ENCODE measurements at places on chromosomes 11 and 22.
A peak's percentile ranks its signal among the peaks of the same experiment; 100 is the strongest.

DNA sequence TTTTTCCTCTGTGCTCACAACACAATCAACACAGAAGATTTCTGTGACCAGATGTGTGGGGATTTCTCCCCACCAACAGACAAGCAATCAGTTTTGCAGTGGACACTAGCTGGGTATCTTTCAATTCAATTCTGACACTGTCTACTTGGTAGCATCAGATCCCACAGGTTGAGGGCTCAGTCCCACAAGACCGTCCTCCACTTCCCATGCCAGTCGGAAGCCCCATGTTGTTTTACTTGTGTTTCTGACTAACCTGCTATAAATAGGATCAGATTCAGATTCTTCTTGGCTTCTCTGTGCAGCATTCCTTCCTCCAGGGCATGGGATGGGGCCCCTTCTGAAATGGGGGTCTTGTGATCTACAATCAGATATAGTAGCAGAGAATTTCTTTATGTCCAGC is 19.6 kb downstream of the ACER3 start:
- DNase-seq: no peak

DNA sequence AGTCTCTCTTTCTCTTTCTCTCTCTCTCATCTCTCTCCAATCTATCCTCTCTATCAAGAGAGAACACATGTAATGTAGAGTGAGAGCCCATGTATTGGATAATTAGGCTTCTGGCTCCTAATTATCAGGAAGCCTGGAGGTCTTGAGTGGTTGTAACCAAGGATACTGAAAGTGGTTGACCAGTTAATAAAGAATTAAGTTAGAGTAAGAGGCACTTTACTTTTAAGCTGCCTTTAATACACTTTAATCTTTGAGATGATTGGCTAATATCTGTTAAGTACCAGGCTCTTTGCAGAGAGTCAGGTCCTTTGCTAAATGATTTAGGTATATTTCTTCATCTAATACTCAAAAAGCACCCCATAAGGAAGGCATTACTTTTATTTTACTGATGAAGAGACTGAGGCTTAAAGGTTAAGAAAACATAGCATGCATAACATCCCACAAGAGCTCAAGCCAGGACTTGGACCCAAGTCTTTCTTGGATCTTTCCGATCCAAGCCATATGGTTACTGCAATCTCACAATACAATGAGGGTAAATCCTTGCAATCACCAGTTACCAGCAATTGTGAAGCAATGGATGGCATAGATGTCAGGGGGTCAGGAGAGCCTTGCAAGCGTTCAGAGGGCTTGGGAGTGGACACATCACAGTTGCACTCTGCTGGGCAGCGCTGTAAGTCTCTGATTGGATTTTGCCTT is 22.1 kb downstream of the CD44 start:
- no peak for DNase-seq

DNA sequence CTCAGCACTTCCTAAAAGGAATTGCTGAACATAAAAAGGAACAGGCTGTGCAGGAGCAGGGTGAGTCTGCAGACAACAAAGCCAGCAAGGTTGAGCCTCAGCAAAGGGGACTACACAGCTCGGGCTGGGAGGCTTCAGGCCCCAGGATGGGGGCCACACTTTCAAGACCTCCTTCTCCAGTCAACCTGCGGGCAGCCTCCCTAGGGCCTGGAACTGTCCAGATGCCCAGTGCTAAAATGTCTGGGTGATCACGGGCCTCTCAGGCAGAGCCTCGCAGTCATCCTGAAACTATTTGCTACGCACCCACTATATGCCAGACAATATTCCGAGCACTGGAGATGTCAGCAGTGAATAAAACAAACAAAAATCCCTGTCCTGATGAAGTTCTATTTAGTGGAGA is 3.9 kb upstream of the NEFH start:
- DNase-seq: no peak

GRCh38 chr11:132862137-132862536 is 670.2 kb downstream of the OPCML start:
- DNase-seq: no peak

GRCh38 chr11:420054-420910 is 5.5 kb upstream of the SIGIRR start:
- DNase-seq: no peak

DNA sequence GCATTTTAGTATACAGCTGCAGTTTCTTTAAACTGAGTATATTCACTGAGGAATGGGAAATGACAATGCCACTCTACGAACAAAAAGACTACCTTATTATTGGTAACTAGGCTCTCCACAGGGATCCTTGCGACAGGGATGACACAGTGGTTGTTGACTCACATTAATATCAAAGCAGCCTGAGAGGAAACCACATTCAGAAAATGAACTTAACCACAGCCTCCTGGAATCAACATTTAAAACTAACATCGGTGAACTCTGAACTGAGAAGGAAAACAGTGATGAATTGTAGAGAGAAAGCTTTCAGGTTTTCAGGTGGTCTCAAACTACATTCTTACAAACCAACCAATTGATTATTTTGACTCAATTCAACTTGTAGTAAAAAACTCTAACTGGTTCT is 90.3 kb upstream of the MTMR2 start:
- DNase-seq: peak; percentile 15

DNA sequence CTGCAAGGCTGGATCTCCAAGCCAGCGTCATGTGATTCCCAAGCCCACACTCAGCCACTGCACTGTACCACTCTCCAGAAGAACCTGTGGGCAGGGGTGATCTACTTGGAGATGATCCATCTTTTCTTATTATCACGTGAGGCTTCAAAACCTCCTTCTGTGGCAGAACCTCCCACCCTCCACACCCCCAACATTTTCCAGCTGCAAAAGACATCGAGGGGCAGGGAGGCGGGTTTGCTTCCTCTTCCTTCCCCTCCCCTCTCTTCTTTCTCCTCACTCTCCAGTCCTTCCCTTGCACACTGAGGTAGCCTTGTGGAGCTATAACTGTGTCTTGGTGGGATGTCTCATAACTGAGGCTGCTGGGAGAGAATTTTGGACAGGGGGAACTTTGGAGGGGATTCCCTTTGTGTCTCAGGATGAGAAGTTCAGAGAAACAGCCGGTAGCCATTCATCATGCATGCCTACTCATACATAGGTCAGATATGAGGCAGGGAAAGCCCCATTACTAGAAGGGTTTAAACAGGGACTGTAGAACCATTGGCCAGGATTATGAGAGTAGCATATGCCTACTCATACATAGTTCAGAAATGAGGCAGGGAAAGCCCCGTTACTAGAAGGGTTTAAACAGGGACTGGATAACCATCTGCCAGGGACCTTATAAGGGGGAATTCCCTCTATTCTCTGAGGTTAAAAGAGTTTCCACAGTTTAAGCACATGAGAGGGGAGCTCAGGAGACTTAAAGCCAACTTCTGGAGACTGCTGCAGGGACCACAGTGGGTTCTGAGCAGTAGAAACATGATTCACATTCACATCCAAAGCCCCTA is 420.7 kb upstream of the CADM1 start:
- peak; percentile 1 for DNase-seq

DNA sequence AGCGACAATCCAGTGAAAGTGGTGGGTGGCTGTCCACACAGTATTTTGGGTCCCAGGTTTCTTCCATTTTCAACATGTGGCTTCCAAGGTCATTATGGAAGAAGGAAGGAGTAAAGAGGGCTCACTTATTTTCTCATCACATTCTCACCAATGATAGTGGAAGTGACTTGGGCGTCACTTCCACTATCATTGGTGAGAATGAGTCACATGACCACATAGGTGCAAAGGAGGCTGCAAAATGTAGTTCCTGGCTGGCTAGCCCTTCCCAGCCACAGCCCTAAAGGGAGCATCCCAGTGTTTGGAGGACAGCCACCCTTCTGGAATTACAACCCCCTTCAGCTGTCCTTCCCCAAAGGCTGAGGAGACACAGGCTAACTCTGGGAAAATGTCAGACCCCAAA is 95.6 kb downstream of the TSPAN18 start:
- DNase-seq: no peak

DNA sequence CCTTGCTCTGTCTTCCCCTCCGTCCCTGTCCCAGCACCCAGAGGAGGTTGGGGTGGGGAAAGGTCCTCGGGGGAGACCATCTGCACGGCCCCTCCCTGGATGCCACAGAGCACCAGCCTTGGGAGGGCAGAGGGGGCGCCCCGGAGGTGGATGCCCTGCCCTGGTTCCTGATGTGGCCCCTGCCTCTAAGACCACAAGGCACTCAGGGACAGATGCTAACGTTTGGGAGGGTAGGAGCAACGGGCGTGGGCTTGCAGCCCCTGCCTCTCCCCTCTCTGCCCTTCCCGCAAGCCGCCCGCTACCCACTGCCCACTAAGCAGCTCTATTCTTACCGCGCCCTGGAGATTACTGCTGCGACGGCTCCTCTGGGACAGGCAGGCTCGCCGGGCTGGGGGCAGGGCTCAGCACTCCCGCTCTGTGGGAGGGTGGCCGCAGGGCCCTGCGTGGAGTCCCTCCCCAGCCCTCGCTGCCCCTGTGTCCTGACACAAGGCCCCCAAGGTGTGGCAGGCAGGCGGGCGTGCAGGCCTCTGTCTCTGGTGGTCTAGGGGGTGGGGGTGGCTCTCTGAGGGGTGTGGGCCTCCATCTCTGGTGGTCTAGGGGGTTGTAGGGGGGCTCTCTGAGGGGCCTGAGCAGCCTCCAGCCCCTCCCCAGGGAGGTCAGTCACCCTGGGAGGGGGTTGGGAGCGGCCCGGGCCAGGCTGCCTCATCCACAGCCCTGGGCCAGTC is 14.9 kb downstream of the BRSK2 start:
- no peak for DNase-seq

- DNase-seq: no peak
Observed at GRCh38 chr11:46390331-46391171, 1.0 kb downstream of the CHRM4 start.

DNA sequence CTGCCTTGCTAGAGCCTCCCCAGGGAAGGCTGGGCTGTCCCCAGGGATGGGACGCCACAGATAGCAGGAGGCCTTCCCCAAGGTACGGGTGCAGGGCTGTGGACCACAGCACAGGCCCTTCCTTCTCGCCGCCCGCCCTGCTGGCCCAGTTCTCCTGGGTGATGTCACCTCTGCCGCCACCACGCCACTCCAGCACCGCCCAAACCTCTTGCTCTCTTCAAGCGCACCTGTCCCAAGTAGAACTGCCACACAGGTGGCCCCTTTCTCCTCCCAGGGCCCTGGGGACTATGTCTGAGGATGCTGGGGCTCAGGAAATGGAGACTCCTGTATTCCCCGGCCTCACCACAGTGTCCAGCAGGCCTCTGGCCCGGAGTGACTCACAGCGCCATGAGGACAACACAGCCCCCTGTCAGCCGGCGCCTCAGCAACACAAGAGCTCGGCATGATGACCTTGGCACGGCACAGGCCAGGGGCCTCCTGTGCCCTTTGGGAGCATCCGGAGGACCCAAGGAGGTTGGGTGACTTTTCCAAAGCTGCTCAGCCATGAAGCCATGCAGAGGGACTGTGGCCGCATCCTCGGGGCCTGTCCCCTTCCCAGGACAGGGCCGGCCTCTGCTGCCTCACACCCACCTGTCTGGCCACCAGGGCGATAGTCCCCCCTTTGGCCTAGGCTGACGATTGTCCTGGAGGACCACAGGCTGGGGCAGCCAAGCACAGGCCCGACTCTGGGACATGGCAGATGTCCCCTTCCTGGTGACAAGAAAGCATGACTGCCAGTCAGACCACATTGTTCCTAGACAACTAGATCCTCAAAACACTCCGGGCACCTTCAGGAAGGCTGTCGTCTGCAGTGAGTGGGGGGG is 1023.5 kb downstream of the BRD1 start:
- no peak for DNase-seq

- no peak for DNase-seq
Observed at GRCh38 chr22:35838855-35839576, 121.3 kb downstream of the APOL5 start.

- no peak for DNase-seq
Observed at GRCh38 chr11:38278457-38279141, 1680.6 kb upstream of the RAG2 start.

GRCh38 chr11:111352935-111353710 is 26.0 kb downstream of the POU2AF1 start:
- no peak for DNase-seq

- no peak for DNase-seq
Observed at GRCh38 chr22:45688600-45689080, 17.0 kb downstream of the ATXN10 start.

GRCh38 chr22:25126510-25126909 is 73.1 kb upstream of the CRYBB3 start:
- DNase-seq: no peak

- DNase-seq: no peak
Observed at GRCh38 chr22:18056161-18056666, 21.6 kb upstream of the PEX26 start.

GRCh38 chr11:113904379-113905101 is at the start of gene HTR3B:
Gene HTR3B, plus strand, starts transcription at chr11:113904796. Its CDS starts 138 bp downstream, at chr11:113904934.
- DNase-seq: no peak

- DNase-seq: no peak
Observed at GRCh38 chr11:76756341-76756741, 26.8 kb upstream of the TSKU start.

DNA sequence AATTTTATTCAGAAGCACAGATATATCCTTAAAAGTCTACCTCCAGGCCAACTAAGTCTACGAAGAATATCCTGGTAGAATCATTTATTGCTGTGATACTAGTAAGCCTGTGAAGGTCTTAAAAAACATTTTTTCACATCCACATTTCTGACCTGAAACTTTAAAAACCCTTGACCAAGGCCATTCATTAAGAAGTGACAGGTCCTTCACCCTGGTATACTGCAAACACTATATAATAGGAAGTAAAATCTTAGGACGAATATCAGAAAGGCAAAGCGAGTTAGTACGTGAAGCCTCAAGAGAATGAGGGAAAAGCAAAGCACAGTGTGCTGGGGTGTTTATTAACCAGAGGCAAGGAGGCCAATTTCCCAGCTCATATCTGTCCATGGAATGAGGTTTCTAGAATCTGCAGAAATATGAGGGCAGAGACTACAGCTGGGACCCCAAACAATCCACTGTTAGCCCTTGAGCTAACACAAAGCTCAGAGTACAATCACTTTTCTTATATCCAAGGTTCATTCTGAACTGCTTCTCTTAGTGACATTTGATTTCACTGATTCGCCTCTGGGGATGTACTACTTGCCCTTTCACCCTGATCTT is 71.0 kb downstream of the AMBRA1 start:
- no peak for DNase-seq

DNA sequence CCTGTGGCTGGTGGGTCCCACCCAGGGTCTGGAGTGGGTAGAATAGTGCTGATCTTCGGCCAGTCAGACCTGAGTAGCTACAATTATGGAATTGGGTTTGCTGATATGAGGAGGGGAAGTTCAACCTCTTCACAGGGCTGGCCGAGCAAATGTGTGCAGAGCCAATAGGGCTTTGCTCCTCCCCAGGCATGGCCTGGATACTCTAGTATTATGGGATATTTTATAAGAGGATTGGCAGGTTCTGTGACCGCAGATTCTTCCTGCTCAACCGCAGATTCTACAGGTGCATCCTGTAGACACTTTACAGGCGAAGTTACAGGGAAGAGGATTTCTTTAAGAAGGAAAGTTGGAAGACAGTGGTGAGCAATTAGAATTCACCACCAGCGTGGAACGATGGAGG is 44.3 kb downstream of the TBC1D22A start:
- no peak for DNase-seq

- DNase-seq: no peak
Observed at GRCh38 chr11:45949992-45950407, 27.5 kb downstream of the LARGE2 start.

All from activated T-helper 1 cell treated with anti-CD3 and anti-CD28 coated beads, Interleukin-12 subunit alpha, Interleukin-12 subunit beta, Interleukin-2, Interleukin-4 antibody, amounts not matched to agents 30 ng/mL and 10 ng/mL and 1 ng/mL, durations not matched to agents 14 hours and 24 hours and 36 hours (primary cell).